ENCODE measurements at places on chromosomes 11 and 22. TPM values are rescaled to one million over a fixed set of nuclear protein-coding genes. Genes with fewer than 3 reads are reported as not detected.

The HOATZ gene
- total RNA-seq, result not detected

The APOL5 gene
- total RNA-seq, result not detected

The CDC42BPG gene
- 4.1 TPM for total RNA-seq

The OR51F2 gene
- total RNA-seq, result not detected

The IFT27 gene
- 44.4 TPM for total RNA-seq

The BIK gene
- total RNA-seq, result 0.18 TPM

The AGBL2 gene
- total RNA-seq, result 6.8 TPM

The RFPL1 gene
- total RNA-seq, result not detected
